Stimulated activated CD4-positive, alpha-beta T cell treated with anti-CD3 and anti-CD28 coated beads, Interleukin-12 subunit alpha, Interleukin-12 subunit beta, amount 100 ng/mL, for 48 hours (primary cell): ENCODE measurements at places on chromosomes 3 and 15.

- no peak for DNase-seq
Measured at GRCh38 chr3:194423317-194423716, 24.3 kb upstream of the GP5 start.

DNA sequence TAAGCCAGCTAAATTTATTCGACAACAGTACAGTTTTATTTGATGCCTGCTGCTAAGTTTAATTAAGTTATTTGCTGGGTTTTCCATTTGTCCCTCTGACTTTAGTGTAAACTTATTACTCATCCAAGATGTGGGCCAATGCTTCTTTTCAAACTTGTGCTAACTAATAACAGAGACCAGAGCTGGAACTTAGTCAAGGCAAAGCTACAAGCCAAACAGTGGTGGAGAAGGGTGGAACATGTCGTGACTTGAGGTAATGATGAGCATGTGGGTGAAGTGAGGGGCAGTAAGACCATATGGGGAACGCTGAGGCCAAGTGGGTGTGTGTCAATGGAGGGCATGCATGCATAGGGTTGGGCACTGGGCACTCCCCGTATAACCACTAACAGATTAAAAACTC, 63.9 kb downstream of the NMD3 start:
- no peak for DNase-seq

DNA sequence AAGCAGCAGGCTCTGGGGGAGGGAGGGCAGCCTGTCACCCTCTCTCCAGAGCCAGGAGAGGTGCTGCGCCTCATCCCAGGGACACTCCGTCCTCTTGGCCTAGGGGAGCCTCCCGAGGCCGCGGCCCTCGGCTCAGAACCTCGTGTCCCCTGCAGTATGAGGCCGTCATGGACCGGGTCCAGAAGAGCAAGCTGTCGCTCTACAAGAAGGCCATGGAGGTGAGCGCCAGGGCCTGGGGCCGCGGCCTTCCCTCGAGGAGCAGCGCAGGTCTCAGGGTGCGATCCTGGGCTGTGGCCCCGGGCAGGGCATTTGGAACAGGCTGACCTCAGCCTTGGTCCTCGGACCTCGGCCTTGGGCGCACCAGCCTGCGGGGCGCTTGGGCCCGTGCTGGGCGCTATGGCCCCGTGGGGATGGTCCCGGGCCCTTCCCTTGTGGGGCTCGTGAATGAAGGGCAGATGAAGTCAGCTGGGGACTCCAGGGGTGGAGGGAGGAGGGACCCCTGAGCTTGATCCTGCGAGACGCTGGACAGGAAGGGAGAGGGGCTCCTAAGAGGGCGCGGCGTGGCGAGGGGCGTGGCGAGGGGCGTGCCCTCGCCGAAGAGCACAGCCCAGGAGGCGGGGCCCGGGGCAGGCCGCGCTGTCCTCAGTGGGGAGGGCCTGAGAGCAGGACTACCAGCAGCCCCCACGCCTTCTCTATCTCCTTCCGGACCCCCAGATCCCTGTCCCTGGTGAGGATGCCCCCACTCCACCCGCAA, 32.9 kb downstream of the PSTPIP1 start:
- DNase-seq = no peak

DNA sequence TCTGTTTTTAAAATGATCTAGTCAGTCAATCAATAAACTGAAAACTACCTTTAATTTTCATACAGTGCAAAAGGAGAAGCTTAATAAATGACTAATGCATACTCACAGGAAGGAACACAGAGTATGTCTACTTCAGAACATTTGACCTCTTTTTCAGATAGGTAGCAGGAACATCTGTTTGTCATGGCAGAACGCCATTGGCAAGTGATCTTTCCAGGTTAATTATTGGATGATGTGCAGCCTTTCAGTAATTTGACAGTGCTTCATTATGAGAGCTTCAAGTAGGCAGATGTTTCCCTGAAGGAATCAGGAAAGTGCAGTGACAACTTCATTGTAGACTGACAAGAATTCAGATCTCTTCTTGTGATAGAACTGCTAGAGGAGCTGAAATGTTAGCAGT, 325.0 kb downstream of the OTOL1 start:
- no peak for DNase-seq

DNA sequence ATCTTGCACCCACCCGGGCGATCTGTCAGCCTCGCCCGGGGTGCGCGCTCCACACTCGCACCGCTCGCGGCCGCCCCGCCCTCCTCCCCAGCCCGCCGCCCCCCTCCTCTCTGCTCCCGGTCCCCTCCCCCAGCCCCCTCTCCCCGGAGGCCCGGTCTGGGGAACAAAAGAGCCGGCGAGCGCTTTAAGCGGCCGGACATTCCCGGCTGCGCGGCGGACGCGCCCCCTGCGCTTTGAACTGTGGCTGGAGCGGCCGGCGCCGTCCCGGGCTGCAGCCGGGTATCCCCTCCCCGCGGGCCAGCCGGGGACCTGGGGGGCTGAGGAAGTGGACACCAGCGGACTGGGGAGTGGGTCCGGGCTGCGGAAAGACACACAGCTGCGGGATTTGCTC, at the start of gene IGDCC3:
TSS of gene IGDCC3 (minus strand) at position 27 of the 391 bp plus-strand sequence. CDS start 214 bp downstream, outside the sequence.
- DNase-seq = no peak

DNA sequence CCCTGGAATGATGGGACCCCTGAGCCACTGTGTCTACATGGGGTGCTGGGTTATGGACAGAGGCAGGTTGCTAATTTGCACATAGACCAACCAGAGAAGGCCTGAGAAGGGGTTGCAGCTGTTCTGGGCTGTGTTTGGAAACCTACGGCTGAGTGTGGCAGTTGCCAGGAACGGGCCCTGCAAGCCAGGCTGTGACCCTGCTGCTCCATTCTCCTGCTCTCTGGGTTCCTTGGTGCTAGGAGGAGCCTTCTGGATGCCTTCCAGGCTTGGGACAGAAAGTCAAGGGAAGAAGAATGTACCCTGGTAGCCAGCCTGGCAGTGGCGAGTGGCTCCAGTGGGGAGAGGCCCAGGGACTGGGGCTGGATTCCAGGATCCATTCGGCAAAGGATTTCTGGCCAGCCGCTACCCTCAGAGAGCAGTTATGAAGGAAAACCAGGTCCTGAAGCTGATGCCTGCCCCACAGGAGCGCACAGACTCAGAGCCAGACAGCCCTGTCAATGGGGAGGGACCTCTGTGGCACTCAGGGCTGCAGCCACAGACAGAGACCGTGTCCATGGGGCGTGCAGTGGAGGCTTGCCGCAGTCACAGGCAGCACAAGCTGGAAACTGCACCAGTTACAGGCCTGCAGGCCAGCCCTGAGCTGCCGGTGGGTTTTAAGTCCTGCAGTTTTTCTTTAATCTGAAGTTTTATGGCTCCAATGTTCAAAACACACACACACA, 55.1 kb upstream of the ACAD9 start:
- no peak for DNase-seq

DNA sequence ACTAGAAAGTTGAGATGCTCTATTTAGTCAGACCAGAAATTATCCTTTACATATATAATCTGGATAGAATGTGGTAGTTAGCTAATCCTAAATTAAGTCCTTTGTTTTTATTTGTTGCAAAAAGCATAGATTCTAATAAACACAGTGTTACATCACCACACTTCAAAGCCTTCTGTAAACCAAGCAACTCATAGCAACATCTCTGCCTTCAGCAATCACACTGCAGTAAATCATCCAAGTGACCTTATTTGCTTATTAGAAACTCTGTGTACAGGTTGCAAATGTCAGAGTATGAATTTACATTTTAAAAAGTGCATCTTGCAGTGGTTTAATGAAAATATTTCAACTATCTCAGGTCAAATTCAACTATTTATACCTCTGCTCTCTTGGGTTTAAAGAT, 242.5 kb downstream of the GBE1 start:
- DNase-seq = no peak

- peak; percentile 34 for DNase-seq
Measured at GRCh38 chr15:89090791-89091626, 2.8 kb downstream of the ABHD2 start.

GRCh38 chr15:71526060-71526820, 284.1 kb upstream of the NR2E3 start:
- no peak for DNase-seq

DNA sequence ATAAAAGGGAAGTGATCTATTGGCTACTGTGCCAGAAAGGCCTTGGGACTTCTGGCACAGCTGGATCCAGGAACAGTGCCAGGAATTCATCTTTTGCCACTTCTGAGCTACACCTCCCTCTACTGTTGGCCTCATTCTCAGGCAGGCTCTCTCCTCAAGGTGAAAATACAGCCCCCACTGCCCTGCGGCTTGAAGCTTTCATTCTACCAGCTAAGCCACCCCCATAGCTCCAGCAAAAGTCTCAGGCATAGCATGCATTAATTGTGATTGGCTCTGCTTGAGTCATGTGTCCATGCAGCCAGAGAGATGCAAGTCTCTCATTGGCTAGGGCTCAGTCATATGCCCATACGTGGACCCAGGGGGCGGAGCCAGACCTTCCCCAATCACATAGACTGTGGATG, 142.4 kb downstream of the TPRA1 start:
- no peak for DNase-seq

DNA sequence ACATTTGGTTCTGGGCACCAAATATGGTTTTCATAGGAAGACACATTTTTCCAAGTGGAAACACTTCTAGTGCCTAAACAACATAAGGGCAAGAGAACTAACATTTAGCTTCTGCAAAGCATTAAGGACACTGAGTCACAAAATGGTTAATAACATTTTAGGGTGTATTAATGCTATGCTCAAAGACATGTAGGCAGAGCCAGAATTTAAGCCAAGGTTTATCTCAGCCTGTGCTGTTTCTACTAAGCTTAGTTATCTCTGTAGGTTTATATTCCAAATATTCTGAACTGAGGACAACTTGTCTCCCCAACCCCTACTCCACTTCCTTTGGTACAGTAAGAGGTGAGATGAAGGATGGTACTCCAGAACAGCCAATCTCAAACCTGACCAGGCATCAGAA, 54.1 kb upstream of the AKAP13 start:
- DNase-seq = no peak

DNA sequence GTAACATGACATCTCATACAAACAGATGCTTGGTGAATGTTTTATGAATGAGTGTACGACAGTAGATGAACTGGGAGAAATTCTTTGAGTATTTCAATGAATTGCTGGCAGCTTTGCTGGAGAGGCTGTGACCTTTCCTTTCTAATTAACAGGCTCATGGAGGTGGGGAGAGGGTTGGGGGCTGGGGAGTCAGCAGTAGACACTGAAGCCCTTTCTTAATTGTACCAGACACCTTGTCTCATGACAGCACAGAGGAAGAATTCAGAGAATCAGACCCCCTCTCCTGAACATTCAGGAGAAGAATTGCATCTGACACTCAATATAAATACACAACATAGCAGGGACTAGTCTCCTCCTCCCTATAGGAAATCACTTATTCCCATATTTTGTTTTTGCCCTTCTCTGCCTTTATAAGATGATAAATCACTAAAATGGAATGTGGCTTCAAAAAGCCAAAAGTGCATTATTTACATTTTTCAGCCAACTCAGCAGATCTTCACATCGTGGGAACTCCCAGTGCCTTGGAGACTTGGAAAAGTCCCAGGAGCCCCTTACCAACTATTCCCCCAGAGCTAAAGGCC, 66.2 kb upstream of the TPM1 start:
- no peak for DNase-seq

DNA sequence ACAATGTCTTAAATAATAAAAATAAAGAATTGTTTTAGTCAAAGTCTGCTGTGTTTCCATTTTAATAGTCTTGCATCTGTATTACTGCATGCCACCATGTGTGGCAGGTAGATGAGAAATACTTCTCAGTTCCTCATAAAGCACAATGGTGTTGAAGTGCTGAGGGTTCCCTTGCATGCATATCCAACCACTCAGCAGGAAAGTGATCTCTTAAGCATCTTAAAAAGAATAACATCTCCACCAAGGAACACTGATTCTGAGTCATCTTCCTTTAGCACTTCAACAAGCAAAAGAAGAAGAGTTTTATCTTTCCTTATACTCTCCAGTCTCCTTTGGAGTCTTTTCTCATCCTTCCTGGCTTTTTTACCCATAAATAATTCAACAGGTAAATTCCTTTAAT, 602.0 kb downstream of the TBL1XR1 start:
- DNase-seq = no peak

DNA sequence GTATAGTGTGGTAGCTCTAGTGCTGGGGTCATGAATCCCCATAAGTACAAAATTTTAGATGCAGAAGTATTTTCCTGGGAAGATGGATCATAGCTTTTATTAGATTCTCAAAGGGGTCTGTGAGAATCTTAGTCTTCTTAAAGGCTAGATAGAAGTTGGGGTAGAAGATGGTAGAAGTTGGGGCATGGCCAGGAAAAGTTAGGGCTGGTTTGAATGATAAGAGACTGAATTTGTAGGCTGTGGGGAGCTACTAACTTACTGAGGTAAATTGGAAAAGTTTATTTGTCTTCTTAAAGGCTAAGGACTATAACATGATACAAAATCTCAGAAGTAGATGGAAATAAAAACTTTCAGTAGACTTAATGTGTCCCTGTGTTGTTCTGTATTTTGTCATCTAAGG, 1.6 kb upstream of the UBE2Q2 start:
- no peak for DNase-seq

GRCh38 chr3:53244271-53244670, 11.6 kb downstream of the TKT start:
- DNase-seq = no peak

DNA sequence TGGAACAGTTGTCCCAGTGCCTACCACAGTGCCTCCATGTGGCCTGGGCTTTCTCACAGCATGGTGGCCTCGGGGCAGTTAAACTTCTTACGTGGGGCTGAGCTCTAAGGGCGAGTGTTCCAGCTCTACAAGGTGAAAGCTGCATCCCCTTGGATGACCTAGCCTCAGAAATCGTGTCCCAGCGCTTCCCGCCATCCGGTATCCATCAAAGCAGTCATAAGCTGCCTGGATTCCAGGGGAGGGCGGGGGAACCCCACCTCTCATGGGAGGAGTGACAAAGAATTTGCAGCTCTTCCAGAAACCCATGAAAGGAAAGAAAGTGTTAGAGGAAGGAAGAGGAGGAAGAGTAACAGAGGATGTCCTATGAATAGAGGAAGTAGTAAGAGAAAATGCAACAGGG, 45.8 kb upstream of the CCDC174 start:
- no peak for DNase-seq

DNA sequence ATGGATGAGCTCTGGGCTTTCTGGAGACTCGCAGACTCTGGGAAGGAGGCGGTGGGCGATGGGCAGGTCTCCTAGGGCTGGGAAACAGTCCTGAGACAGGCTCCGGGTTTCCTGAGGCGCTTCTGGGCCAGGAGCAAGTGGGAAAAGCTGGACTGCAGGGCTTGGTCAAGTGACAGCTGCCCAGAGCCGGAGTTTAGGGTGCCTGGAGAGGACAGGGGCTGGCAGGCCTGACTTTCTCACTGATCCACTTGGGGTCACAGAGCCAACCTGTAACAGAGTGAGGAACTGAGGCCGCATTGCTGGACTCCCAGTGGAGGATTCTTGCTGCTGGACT, 107.9 kb downstream of the APBA2 start:
- DNase-seq = no peak

GRCh38 chr15:50247819-50248655, 17.5 kb downstream of the HDC start:
- no peak for DNase-seq

DNA sequence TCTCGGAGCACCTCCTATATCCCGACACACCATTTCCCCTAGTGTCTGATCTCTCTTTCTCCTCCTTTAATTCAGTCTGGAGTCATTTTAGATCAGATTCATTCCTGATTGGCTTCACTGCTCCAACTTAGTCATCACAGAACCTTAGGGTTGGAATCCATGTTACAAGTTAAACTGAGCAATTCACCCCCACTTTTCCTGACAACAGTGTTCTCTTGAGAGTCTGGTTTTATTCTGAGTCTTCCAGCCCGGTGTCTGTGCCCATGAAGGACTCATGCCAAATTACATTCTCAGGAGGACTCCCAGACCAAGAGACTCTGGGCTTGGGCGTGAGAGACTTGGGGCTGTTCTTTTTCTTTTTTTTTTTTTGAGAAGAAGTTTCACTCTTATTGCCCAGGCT, 57.5 kb downstream of the LPP start:
- no peak for DNase-seq

GRCh38 chr15:68054628-68055223, 611 bp downstream of the PIAS1 start:
- peak; percentile 11 for DNase-seq
